ENCODE measurements at places on chromosomes 11 and 22. TPM values are rescaled to one million over a fixed set of nuclear protein-coding genes. Genes with fewer than 3 reads are reported as not detected.

DNA sequence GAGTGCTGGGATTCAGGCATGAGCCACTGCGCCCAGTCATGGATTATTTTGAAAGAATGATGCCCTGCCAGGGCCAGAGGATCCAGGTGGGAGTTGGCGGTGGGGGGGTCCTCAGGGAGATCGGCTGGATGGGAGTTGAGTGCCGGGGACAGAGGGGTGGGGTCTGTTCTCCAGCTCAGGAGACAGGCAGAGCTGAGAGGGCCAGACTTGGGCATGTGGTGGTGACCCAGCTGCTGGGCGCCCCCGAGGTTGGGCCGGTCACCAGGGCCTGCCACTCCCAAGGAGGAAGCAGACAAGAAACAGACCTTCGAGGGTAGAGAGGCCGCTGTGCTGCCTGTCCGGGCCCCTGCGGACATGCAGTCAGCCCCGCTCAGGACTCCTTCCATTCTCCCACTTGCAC lies 11.8 kb upstream of the PRODH start:
- H3K4me1 ChIP-seq: no peaks in the 10 kb centered on the region
- no peak for DNase-seq
- no peak overlapping the region for H3K4me3 ChIP-seq
- no peaks in the 10 kb centered on the region for H3K36me3 ChIP-seq

DNA sequence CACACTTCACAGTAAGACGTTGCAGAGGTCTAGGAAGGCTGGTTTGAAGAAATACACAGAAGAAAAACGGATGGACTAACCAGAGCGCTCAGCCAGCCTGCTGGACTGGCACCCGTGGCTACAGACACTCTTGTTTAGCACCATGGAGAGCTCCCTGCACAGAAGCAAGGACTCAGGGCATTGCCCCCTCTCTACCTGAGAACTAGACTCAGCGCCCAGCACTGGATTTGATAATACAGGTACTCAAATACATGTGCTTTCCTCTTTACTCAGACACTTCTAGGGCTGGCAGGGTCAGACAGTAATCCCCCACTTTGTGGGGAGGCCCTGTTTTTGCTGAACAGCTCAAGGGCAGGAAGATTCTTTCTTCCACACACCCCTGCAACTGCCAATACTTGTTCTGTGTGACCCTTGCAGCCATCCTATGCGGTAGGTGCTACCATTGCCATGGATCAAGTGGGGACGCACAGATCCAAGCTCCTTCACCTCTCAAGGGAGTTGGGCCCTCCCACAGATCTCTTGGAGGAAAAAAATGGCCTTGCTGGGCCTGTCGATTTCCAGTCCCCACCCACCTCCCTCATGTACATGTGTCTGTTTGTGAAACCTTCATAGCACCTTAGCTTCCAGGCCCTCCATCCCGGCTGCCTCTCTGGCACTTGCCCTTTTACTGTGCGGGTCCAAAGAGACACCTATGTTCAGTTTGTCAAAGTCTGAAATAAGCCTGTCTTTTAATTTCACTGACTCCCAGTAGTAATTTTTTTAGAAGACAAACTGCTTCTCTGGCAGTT lies 5.1 kb upstream of the P2RX6 start:
- H3K36me3 ChIP-seq: no peaks in the 10 kb centered on the region
- peaks cover 14% of the 10 kb centered on the region for H3K4me1 ChIP-seq
- no peaks in the 10 kb centered on the region for H3K27me3 ChIP-seq
- H3K27ac ChIP-seq: no peak overlapping the region
- no peak for DNase-seq

GRCh38 chr22:37244114-37244921 lies at the start of gene RAC2:
Gene RAC2 (minus strand): TSS chr22:37244269. CDS start chr22:37244148, 121 bp downstream.
- no peaks in the 10 kb centered on the region for H3K36me3 ChIP-seq
- H3K27ac ChIP-seq: no peak within 1 kb of the TSS
- DNase-seq: peak; percentile 63
- H3K4me3 ChIP-seq: peak within 1 kb of the TSS; percentile 24

Gene CHADL
- 8.3 TPM for total RNA-seq

Gene LRP4
- 22.5 TPM for total RNA-seq

- H3K27me3 ChIP-seq: no peaks in the 10 kb centered on the region
- H3K36me3 ChIP-seq: no peaks in the 10 kb centered on the region
- H3K27ac ChIP-seq: no peak overlapping the region
- no peak for DNase-seq
- no peaks in the 10 kb centered on the region for H3K4me1 ChIP-seq
Observed at GRCh38 chr22:23357053-23357452, 176.7 kb downstream of the BCR start.

- no peak for DNase-seq
- H3K4me1 ChIP-seq: no peaks in the 10 kb centered on the region
- H3K27me3 ChIP-seq: no peaks in the 10 kb centered on the region
- H3K36me3 ChIP-seq: peaks cover 28% of the 10 kb centered on the region
- H3K4me3 ChIP-seq: peak overlapping the region; percentile 67
Observed at GRCh38 chr11:68270196-68271022, 1.4 kb downstream of the C11orf24 start.
